ENCODE measurements at places on chromosomes 13 and 19.
A peak's percentile ranks its signal among the peaks of the same experiment; 100 is the strongest.

- DNase-seq = no peak
Observed at GRCh38 chr19:18396471-18397241, 766 bp downstream of the LRRC25 start.

- no peak for DNase-seq
Observed at GRCh38 chr19:18435178-18435841, 2.6 kb downstream of the ISYNA1 start.

GRCh38 chr13:112704308-112705145 lies 14.7 kb downstream of the ATP11A start:
- DNase-seq = no peak

DNA sequence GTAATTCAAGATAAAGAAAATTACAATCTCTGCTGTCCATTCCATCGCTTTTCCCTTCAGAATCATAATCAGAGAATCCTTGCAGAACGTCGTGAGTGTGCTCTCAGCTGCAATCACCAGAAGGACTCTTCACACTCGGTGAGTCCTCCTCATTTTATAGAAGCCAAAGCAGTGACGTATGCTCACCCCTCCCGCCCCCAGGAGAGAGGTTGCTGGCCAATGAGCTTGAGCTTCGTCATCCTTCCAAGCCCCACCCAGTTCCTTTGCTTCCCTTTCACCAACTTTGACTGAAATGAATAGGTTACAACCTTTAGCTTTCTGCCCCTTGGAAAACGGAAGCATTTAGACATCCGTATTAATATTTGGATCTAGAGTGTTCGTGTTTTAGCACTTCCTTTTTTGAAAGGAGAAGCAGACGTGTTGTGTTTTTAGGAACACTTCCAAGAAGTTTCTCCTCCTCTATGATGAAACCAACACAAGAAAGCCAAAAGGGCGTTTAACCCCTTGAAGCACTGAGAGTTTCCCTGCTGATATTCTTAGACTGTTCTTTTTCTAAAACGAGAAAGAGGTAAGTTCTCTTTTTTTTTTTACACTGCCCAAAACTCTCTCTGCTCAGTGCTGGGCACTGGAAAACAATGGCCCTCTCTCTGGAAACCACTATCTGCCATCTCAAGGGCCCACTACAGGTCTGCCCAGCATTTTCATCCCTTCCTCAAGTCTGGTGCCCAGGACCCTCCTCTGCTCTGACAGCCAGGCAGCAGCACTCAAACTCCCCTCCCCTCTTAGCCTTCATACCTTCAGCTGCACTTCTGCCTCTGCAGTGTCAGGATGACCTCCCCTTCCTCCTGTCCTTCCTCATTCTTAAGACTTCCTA lies 44.3 kb upstream of the CEACAM21 start:
- peak; percentile 71 for DNase-seq

GRCh38 chr13:27211771-27212364 lies 39.5 kb upstream of the RPL21 start:
- no peak for DNase-seq

Data from umbilical cord (tissue), 2 donors.